T-helper 2 cell treated with Interferon-gamma antibody and Interleukin-4, amounts not matched to agents 5 μg/mL and 100 μg/mL, for 36 hours (primary cell): ENCODE measurements at places on chromosomes 12 and 14.

GRCh38 chr12:19199332-19199731 is 69.8 kb downstream of the PLEKHA5 start:
- no peak for DNase-seq

GRCh38 chr12:21828779-21829178 is 54.3 kb upstream of the KCNJ8 start:
- no peak for DNase-seq

DNA sequence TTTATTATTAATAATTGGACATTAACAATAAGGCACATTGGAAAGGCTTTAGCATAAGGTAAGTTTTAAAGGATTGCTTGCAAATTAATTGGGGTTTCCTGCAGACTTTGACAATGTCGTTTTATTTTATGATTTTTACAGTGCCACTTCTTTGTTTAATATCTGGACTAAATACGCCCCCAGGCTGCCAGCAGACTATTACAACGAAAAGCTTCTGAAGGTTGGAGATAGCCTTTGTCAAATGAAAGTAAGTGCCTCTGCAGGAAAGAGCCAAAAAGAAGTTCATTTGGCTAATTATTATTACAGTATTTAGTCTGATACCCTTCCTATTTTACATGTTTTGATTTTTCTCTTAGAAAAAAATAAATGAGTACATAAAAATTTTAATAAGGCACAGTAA is 11.3 kb downstream of the CFAP54 start:
- no peak for DNase-seq

GRCh38 chr12:54882079-54882478 is 27.8 kb downstream of the MUCL1 start:
- no peak for DNase-seq

DNA sequence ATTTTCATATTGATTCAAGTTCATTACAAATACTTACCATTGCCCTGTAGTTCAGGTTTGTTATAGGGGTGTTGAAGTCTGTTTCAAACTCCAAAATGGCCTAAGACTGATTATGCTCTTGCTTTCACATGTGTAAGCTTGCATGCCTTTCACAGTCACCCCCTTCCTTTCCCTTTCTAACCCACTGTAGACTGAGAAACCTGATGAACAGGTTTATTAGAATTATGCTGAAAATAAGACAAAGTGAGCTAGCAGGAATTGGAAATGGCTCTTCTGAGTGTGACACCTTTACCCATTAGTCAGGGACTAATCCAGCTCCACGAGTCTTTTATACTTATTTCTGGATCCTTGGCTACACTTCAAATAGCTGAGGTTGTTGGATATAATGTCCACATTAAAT is 38.9 kb downstream of the FBXO33 start:
- no peak for DNase-seq

GRCh38 chr14:90796329-90796728 is 19.9 kb downstream of the TTC7B start:
- DNase-seq: no peak

DNA sequence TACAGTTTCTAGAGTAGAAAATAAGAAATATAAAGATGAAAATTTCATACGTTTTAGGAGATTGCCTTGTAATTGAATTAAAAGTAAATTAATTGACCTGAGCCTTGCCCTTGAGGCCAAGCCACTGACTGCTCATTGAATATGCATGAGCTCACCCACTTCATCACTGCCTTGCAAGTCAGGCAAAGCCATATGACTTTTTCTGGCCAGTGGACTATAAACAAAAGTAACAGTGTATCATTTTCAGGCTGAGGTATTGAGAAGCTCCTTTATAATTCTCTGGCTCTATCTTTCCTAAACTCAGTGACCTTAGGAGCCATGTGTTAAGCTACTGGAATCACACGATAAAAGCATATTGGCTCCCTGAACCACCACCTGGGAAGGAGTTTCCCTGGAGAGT is 369.3 kb downstream of the NUAK1 start:
- DNase-seq: no peak
